ENCODE measurements at places on chromosomes 5 and 9.

- DNase-seq, result no peak
These were observed 356 bp upstream of the HACD4 start for GRCh38 chr9:21031808-21032183.

GRCh38 chr5:104452550-104452949, 890.0 kb upstream of the NUDT12 start:
- no peak for DNase-seq

- DNase-seq, result no peak
These were observed 5.9 kb downstream of the ARSB start for GRCh38 chr5:78979117-78979742.

DNA sequence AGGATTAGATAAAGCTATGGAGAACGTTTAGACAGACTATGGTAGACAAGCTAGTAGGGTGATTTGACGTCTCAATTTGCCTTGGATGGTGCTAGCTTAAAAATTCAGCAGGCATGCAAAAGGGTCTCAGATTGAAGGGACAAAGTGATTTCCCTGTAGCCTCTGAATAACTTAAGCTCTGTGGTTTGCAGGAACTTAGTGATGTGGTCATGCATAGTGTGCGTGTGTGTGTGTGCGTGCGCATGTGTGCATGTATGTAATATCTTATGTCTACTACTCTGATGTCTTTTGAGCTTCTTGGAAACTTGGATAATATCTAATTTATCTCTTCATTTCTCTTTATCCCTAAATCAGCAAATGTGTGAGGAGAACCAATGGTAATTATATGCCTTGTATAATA, 183.6 kb upstream of the TNC start:
- no peak for DNase-seq

DNA sequence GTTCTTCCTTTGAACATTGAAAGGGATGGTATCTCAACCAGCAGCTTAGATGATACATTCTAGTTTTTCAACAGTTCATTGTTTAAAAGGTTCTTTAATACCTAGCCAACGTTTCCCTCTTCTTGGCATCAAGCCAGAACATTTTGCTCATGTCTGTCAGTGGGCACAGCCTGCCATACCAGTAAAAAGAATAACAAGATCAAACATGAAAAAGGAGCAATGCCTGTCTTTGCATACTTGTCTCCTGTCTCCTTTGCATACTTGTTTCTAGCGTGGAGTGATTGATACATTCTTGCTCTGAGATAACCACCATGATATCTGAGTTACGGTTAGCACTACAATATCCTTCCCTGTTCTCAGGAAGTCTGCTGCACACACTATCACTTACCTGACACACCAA, 248.6 kb upstream of the DAPK1 start:
- DNase-seq, result no peak

DNA sequence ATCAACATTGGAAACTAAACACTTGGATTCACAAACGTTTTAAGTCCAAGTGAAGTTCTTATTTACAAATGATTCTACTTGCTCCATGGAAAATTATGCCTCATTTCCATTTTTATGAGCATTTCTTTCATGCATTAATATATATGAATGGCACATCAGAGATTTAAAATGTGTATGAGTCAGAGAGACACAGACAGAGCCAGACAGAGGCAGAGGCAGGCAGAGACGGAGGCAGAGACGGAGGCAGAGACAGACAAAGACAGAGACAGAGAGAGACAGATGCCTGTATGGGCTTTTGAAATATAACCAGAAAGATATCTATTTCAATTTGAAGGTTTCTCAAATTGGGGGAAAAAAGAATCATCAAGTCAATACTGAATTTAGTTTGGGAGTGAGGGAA, 649.0 kb downstream of the PTPRD start:
- no peak for DNase-seq
